ENCODE measurements at places on chromosomes 7 and 10.

- no peak for DNase-seq
Observed at GRCh38 chr10:19158870-19159269, 110.3 kb downstream of the MALRD1 start.

DNA sequence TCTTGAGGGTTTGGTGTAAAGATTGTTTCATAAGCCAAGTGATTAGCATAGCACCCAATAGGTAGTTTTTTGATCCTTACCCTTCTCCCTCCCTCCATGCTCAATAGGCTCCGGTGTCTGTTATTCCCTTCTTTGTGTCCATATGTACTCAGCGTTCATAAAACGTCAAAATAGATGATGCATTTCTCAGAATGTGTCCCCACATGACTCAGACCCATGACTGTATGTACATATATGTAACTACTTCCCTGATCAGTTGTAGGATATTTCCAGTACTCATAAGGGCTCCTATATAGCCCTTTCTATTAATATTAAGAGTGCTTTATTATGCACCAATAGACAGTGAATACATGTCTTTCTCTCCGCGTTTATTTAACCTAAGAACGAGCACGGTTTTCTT is 466.9 kb downstream of the KIF20B start:
- DNase-seq = no peak

- no peak for DNase-seq
Observed at GRCh38 chr10:97905276-97905675, 55.6 kb downstream of the GOLGA7B start.

- DNase-seq = no peak
Observed at GRCh38 chr10:49280001-49280408, 19.0 kb upstream of the C10orf71 start.

DNA sequence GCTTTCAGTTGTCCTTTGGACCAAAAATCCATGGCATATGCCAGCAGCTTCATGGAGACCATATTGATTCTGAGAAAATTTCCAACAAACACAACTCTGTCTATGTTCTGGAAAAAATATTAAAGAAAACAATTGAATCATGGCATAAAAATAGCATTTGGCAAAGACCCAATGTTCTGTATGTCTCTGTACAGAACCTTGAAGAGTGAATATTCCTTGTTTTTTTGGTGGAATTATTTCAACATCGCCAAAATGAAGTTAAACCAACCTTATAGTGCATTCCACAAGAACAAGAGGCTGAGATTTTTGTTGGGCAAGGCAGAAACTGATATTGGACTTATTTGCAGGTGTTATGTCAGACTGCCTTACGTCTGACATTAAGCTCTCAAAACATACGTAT is 53.3 kb upstream of the SLC16A12 start:
- DNase-seq = no peak

- no peak for DNase-seq
Observed at GRCh38 chr7:157235357-157236333, 96.9 kb downstream of the UBE3C start.

- no peak for DNase-seq
Observed at GRCh38 chr10:73601486-73601921, 10.4 kb upstream of the USP54 start.

GRCh38 chr10:18886102-18886501 is 162.5 kb upstream of the MALRD1 start:
- DNase-seq = no peak

- no peak for DNase-seq
Observed at GRCh38 chr10:80870282-80870681, 332.6 kb downstream of the SH2D4B start.

DNA sequence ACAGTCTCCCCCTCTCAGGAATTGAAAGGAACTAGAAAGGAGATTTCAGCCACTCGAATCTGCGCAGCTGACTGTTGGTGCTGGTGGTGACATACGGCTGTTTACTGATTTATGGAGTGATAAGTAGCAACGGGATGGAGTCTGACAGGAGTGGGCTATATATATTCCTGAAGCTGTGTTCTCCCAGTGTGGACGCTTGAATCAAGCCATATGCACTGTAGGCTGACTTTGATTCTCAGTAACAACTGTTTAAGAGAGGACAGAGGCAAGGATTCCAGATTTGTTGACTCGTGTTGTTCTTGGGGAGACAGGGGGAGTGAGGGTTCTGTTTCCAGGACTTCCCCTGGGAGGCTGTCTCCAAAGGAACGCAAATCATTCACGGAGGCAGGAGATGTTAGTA is 260.1 kb upstream of the AUTS2 start:
- no peak for DNase-seq

Data from frontal cortex (tissue), 4 donors.